Hepatocyte (in vitro differentiated cells): ENCODE measurements at places on chromosomes 12 and 14. TPM values are rescaled to one million over a fixed set of nuclear protein-coding genes. Genes with fewer than 3 reads are reported as not detected.

DNA sequence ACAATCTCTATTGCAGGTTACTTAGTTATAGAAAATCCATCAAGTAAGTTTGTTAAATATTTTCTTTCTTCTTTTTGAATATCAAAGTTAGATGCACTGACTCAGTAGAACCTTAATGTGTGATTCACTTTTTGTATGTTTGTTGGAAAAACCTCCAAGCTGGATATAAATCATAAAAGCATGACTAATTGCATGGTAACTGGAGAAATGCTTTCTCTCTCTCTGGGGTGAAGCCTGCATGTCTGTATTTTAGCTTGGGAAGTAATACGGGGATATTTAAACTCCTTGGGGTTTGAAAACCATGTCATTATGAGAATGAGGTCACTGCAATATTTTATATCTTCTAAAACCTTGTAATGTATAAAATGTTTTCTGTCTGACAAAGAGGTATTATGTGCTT is 58.6 kb upstream of the MYF6 start:
- no peak for DNase-seq

DNA sequence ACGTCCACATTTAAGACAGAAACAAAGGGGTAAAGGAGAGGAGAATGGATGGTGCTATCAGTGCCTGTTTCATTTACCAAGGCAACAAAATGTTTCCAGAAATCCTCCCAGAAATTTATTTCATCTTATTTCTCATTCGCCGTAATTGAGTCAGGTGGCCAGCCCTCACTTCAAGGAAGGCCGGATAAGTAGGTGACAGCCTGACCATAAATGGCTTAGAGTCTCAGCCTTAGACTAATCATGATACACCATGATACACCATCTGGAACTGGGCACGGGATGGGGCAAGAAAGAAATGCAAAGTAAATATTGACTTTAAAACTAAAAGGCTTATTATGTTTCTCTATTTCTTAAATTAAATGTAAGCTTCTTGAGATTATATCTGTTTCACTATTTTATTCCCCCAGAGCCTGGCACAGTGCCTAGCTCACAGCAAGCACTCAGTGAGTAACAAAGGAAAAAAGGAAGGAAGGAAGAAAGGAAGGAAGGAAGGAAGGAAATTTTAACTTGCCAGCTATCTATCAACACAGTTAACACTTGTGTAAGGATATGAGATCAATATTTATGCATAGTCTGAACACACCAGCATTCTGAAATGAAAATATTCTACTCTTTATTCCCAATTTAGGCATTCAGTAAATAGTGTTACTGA is 106.1 kb upstream of the FSCB start:
- DNase-seq: no peak

GRCh38 chr12:131675126-131676080 is 35.5 kb upstream of the SFSWAP start:
- no peak for DNase-seq

TAS2R30 gene
- 5.9 and 6.7 TPM in 2 replicates for total RNA-seq

GRCh38 chr14:90518941-90519256 is 122.1 kb downstream of the CALM1 start:
- peak; percentile 22 for DNase-seq

GLIPR1L1 gene
- total RNA-seq: not detected in 2 replicates

DNA sequence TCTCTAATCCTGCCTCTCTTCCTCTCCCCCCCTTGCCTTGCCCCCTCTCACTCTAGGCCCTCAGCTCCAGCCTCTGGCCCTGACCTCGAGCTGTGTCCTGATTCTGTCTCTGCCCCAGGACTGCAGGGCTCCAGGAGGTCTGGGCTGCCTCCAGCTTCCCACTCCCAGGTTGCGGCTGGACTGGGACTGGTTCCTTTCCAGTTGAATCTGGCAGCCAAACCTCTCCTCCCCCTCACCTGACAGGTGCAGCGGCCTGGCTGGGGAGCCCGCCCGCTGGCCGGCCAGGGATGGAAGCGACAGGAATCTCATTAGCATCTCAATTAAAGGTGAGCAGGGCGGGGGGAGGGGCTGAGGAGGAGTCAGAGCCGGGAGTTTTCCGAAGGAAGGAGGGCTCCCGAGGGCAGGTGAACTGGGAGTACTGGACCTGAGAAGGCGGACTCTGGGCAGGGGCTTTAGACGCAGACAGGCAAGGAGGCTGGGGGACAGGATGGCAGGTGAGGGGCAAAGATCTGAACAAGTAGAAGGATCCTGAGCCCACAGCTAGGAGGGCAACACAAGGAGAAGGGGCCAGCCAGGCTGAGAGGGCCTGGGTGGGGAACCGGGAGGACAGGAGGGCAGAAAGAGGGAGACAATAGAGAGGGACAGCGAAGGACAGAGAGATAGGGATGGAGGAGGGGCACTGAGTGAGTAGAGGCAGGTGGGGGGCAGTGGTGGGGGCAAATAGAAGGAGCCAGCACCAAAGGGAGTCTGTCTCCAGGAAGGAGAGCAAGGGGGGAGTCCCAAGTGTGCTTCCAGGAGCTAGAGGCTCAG is at the start of gene SCNN1A:
SCNN1A (minus strand) TSS at position 295 of the 810 bp plus-strand sequence. CDS start 780 bp downstream, outside the sequence.
- peak; percentile 72 for DNase-seq

DNA sequence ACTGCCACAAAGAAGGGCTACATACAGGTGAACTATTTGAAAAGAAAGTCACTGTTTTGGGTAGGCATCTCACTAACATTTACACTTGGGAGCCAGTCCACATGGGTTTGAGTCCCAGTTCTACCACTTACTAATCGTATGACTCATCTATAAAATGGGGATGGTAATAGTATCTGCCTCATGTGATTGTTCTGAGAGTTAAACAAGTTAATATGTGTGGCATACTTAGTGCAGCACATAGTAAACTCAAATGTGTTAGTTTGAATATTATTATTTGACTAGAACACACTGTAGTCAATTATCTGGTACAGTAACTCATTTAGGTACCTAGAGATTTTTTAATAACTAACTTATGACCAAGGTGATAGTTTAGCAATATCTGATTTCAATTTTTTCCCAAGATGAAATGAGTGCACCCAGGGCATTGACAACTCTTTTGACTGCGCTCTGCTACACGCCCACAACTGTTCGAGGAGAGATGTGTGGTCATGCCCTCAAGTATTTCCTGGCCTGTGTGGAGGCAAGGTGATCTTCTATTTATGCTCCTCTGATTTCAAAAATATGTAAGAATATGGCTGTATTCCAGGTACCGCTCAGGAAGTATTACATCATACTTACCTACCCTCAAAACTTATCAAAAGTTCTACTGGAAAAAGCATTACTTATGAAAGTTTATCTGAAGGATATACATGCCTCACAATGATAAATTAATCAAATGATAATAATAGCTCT is 210.6 kb upstream of the EGLN3 start:
- DNase-seq: no peak

DNA sequence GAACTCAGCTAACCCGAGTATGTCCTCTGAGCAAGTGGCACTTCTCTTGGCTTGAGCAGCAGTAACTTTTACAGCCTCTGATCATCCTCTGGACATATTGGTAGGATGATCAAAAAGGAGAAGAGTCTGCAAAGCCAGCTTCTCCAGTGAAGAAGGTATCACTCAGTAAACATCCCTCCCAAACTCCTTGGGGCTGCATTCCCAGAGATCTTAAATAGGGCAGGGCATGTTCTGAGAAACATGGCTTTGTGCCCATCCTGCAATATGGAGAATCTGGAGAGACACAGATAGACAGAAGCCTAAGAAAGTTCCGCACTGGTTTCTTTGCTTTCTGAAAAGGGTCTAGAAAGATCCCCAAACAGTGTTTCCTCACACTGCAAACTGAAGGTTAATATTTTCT is 65.4 kb downstream of the RBM19 start:
- no peak for DNase-seq

GRCh38 chr14:90661866-90662265 is 154.4 kb downstream of the TTC7B start:
- DNase-seq: no peak

DNA sequence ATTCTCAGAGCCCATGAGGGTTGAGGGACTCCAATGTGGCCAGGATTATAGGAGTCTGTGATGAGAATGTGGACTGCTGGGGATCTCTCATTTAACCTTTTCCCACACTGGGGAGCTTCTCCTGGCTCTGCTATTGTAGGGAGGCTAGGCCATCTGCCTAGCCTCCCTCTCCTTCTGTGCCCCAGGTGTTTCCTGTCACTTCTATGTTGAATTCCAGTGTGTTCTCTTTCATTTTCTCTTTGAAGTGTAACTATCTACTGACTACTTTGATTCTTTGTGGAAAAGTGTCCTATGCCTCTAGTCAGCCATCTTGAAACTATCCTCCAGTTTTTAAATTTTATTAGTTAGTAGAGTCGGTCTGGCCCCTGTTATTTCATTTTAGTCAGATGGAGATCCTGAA is 53.4 kb upstream of the ABCD2 start:
- no peak for DNase-seq

GPR65 gene
- 0.04 and 0.10 TPM in 2 replicates for total RNA-seq

FERMT2 gene
- 82.1 and 95.4 TPM in 2 replicates for total RNA-seq

ART4 gene
- 4.9 and 6.3 TPM in 2 replicates for total RNA-seq

MSI1 gene
- 2.2 and 9.3 TPM in 2 replicates for total RNA-seq

GRCh38 chr12:71865166-71865713 is 25.7 kb downstream of the TBC1D15 start:
- no peak for DNase-seq

CCDC184 gene
- 4.8 and 7.7 TPM in 2 replicates for total RNA-seq

DNA sequence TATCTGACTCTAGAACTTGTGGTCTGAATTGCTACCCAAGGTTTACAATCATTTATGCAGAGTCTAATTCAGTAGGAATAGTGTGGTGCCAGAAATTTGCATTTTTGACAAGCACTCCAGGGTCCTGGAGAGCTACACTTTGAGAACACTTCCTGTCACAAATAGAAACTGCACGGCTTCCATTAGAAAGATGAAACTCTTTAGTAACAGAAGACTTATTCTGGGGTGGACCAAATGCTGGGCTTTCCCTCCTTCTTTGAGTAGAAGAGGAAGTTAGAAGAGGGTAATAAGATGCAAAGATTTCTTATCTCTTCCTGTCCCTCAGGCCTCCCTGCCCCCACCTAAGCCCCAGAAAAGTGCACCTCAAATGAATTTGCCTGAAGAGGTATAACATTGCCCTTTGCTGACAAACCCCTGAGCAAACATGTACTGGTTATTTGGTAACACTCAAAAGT is 28.4 kb downstream of the DGLUCY start:
- no peak for DNase-seq

GRCh38 chr14:53032161-53032803 is 81.4 kb upstream of the FERMT2 start:
- DNase-seq: no peak

DNA sequence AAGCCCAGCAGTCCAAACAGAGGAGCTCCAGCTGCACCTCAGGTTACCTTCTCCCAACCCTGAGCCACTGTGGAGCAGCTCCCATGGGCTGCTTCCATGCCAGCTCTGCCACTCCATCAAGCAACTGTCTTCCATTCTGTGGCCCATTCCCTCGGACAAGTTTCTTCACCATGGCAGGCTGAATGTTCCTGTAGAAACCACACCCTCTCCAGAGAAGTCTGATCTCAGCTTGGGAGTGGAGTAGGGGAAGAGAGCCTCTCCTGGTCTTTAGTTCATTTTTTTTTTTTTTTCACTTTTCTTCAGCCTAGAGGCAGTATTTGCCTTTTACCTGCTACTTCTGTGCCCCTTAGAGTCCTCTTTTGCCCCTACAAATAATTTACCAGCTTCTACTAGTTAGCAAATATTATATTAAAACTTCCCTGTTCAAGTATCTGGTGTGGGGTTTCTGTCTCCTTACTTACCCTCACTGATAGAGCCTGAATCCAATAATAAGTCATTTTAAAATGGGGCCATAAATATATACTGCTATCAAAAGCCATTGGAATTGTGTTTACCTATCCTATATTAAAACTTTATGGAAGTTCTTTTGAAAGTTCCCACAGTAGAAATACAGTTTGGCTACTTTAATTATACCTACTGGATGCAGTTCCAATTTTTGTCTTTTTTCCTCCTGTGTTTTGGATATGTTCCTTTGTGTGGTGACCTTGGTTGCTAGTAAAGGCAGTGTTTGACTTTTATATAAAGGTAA is 11.7 kb upstream of the SLC17A8 start:
- no peak for DNase-seq

- no peak for DNase-seq
Measured at GRCh38 chr12:101769865-101770264, 30.6 kb upstream of the SYCP3 start.

DNA sequence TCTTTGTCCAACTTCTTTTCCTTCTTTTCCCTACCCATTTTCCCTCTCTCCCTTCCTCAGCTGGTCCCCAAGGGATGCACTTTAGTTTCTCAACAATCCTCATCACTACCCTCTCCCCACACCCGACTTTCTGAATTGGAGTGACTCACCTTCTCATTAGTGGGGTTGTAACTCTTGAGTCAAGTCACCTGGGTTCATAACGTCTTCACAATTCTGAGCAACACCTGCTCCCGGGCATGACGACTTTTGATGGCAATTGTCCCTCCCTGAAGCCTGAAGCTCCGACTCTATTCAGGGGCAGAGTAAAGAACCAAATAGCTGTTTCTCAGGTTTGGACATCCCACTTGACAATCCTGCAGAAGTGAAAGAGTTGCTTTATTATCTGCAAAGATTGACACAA is 82.7 kb upstream of the OTX2 start:
- DNase-seq: no peak

DNA sequence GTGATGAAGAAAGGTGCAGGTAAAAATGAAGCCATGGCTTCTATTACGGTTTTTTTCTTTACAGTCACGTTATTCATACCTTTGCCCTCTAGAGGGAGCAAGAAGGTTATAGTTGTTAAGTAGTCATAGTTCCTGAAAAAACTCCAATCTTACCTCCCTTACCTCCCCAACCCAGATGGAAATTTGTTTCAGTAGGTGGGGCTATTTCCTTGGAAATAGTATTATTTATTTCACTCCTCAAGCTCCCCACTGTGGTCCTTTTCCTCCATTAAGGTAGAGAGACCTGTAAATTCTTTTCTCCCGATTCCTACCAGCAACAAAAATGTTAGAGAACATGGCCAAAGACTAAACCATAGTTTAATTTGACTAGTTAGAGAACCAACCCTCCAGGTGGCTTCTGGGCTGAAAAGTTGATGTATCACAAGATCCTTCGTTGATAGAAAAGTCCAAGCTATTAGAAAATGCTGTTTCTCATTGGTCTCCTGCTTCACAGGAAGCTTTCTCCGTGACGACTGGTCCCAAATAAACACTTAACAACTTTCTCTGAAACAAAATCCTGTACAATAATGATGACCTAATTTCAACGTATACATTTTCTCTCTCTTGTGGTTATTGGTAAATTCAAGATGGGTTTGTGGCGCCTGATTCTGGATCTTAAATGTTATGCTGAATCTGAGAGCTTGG is 43.5 kb downstream of the TMX1 start:
- peak; percentile 92 for DNase-seq

DNA sequence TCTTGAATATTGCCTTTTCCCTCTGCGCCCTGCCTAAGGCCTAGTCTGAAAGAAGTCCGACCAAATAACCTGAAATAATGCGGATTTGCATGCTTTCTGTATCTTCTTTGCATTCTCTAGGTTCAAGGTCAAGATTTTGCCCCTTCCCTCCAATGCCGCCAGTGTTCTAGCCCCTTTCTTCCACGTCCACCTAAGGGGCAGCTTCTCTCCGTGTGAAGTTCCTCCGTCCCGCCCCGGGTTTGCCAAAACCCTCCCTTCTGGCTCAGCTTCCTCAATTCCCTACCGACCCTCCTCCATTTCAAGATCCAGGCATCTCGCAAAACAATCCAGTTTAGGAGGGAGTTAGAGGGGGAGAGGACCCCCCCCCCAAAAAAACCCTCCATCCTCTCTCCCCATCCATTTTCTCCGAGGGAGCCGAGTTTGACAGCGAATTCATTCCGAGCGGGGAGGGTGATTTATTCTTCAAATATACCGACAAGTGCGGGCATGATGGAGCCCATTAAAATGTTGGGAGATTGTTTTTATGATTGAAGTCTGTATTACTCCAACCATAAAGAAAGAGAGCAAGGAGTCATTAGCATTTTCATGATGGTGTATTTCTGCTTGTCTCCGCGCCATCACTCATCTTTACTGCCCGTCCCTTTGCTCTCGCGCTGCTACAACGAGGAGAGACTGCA is 20.9 kb upstream of the ATP5MC2 start:
- DNase-seq: no peak
